ENCODE measurements at places on chromosomes 6 and 20.

DNA sequence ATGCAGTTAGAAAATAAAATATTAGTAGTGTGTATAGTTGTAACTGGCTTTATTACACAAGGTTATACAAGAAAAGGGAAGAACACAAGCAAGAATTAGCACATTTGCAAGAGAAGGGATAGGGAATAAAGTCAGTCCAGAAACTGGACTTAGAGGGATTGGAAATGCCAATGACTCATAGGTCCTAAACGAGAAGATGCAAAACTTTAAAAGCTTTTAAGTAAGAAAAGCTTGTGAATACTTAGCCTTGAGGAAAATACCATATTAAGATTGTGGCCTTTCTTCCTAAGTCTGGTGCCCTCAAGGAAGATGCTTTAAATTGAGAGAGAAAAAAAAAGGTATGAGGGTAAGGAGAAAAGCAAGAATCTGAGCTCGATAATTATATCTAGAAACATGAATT, 102.3 kb upstream of the MCHR2 start:
- DNase-seq = no peak

GRCh38 chr6:53829698-53830221, 35.0 kb downstream of the LRRC1 start:
- no peak for DNase-seq

DNA sequence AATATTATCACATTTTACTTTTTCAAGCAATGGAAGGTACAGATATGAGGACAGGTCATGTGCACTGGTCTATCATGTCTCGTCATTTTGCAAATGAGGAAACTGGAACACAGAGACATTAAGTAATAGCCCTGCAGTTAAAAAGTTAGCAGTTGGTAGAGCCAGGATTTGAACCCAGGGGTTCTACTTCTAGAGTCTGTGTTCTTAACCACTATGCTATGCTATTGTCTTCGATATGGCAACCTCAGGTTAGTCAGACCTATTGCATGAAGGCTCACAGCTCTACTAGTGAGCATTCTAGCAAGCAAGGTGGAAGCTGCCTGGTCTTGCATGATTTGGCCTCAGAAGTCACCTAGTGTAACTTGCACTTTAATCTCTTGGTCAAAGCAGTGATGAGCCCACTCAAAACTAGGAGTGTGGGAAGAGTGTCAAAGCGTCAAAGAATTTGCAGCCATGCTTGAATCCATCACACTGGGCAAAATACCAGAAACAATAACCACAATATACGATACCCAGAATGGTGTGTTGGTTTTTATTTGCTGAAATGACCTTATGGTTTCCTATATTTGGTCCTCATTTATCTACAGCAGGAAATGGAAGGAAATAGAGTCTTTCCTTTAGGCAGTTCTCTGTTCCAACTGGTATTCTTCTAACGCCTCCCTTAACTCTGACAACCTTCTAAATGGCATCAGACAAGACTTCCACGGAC, 20.4 kb upstream of the BMP2 start:
- no peak for DNase-seq

DNA sequence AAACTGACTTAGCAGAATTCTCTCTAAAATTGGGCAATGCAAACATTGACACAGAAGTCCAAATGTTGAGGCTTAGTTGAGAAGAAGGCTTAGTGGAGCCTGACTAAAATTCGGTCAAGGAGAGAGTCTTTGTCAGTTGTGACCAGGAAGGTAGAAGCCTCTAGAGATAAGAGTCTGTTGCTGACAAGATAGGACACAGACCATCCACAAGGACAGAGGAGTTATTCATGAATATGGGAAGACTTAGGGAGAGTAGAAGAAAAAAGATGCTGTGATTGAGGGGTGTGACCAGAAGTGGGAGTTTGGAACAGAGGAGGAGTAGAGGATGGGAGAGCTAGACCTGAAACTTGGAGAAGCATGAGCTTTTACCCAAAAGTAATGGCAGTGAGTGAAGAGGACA, 7.2 kb upstream of the FAXC start:
- no peak for DNase-seq

Data from CD4-positive, alpha-beta memory T cell (primary cell).